ENCODE measurements at places on chromosomes 12 and 14.

- DNase-seq: no peak
These were observed 7.3 kb upstream of the STX2 start for GRCh38 chr12:130846369-130846768.

- DNase-seq: no peak
These were observed 231.9 kb downstream of the BCL11B start for GRCh38 chr14:99040052-99040451.

GRCh38 chr12:11015775-11016430, 6.5 kb downstream of the TAS2R19 start:
- no peak for DNase-seq

DNA sequence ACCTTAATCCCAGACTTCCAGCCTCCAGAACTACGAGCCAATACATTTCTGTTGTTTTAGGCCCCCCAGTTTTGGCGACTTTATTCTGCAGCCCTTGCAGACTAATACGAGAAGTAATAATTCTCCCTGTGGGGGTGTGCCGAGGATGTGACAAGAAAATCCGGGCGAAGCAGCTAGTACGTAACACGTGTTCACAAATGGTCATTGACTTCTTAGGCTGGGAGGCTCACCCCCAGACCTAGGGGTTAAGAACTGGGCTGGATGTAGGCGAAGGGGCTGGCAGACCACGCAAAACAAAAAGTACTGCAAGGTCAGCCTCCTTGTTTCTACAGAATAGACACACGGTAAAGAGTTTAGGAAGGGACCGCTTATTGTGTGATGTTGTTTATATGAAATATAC, 69.8 kb upstream of the ESRRB start:
- DNase-seq: no peak

All from thyroid gland (tissue), 4 donors.